Activated T-helper 1 cell treated with Interleukin-2 at 50 U/mL for 16 hours (primary cell): ENCODE measurements at places on chromosomes 1 and 21.

- no peak for DNase-seq
Observed at GRCh38 chr1:119472819-119473175, 34.2 kb upstream of the HSD3B1 start.

- no peak for DNase-seq
Observed at GRCh38 chr1:195715652-195716051, 892.6 kb downstream of the KCNT2 start.

DNA sequence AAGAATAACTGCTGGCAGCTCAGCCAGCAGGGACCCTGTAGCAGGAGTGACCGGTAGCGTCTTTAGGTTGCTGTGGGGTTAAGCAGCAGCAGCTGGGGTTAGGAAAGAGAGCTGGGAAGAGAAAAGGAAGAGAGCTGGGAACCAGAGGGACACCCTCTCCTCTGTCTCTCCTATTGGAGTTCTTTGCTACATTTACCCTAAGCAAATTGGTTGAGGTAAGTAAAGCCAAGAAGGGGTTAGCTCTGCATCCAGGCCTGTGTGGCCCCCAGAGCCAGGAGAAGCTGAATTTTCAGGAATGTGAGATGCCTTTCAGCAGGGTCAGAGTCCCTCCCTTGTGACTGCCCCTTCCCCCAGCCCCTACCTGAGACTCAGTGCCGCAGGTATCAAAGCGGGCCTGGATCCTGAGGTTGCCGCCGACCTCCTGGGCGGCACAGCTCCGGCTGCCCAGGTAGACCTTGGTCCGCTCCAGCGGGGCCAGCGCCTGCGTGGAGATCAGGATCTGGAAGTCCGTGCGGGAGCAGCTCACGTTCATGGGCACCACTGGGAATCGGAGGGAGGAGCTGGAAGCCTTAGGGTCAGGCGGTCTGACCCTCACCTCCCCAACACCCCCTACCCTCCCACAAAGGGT is 16.4 kb downstream of the CDCP2 start:
- no peak for DNase-seq

GRCh38 chr1:119744598-119744942 is 24.1 kb downstream of the HMGCS2 start:
- no peak for DNase-seq

GRCh38 chr1:232626452-232626851 is 3.5 kb downstream of the SIPA1L2 start:
- no peak for DNase-seq

GRCh38 chr1:150213170-150214098 is 22.5 kb downstream of the ANP32E start:
- peak; percentile 82 for DNase-seq

GRCh38 chr1:1264868-1265272 is 8.8 kb downstream of the UBE2J2 start:
- DNase-seq, result no peak

DNA sequence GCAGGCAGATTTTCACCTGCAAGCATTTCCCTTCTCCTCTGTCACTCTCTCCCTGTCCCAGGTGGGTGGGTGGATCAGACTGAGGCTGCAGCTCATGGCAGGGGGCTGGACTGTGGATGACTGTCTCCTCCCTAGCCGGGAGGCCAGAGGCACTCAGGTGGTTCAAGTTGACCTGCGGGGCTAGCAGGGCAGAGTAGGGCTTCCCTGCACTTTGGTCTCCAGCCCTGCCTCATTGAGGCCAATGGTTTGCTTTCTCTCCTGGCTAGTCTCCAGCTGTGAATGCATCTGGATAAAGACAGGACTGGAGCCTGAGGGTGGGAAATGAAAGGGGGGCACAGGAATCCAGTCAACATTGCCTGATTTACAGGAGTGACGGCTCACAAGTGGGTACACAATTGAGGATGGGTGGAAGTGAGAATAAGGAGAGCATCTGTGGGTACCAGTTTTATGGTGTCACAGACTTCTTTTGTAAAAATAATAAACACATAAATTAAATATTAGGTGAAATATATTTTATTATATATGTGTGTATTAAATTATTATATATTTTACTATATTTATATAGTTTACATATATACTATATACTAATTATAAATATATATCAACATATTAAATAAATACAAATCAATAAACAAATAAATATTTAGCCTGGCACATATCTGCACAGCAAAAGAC is 25.6 kb downstream of the RUNX1 start:
- DNase-seq, result no peak

GRCh38 chr1:234943836-234944402 is 184.7 kb downstream of the TOMM20 start:
- DNase-seq, result no peak

- DNase-seq, result no peak
Observed at GRCh38 chr1:29698033-29698432, 461.7 kb downstream of the PTPRU start.

GRCh38 chr1:230807561-230808280 is 60.5 kb downstream of the CAPN9 start:
- no peak for DNase-seq

DNA sequence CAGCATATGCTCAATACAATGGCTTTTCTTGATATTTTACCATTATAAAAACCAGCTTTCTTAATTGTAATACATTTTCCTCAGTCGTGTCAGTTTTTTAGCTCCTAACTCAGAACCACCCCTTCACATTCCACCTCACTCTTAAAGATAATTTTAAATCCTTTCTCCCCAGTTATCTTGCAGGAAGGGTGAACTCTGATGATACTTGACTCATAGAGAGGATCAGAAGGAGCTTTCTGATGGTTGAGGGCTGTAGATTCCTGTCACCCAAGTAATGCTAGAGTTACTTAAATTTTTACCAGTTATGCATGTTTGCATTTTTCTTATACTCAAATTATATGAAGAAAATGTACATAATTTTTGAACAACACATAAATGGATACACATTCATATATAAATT is 233.7 kb downstream of the NCAM2 start:
- no peak for DNase-seq

- DNase-seq, result no peak
Observed at GRCh38 chr1:30415171-30415940, 308.0 kb downstream of the MATN1 start.

GRCh38 chr1:79745929-79746328 is 739.4 kb upstream of the ADGRL4 start:
- no peak for DNase-seq

DNA sequence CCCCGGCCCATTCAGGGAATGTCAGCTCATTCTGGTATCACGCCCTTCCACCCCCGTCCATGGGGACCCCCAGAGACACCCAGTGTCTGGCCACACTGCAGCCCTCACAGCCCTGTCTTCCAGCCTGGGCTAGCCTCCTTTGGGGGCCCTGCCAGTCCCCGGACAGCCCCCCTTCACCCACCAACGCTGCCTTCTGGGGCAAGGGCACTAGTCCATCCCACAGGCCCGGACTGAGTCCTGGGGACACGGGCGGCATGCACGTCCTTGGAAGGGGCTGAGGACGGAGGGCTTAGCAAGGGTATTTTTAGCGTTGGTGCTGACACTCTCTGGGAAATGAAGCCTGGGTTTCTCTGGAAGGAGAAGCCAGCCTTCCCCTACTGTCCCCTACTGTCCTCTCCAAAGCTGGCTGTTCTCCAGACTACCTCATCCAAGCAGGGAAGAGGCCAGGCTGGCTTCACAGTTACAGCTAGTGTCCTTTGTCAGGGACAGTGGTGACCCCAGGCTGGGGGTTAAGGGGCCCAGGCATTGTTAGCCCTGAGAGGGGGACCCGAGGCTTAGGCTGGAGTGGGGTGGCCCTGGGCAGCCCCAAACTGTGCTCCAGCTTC is 39.5 kb downstream of the COQ8A start:
- DNase-seq, result no peak

- DNase-seq, result no peak
Observed at GRCh38 chr1:50699795-50700194, 260.3 kb downstream of the FAF1 start.

- no peak for DNase-seq
Observed at GRCh38 chr1:229162825-229163515, 107.9 kb upstream of the RAB4A start.

DNA sequence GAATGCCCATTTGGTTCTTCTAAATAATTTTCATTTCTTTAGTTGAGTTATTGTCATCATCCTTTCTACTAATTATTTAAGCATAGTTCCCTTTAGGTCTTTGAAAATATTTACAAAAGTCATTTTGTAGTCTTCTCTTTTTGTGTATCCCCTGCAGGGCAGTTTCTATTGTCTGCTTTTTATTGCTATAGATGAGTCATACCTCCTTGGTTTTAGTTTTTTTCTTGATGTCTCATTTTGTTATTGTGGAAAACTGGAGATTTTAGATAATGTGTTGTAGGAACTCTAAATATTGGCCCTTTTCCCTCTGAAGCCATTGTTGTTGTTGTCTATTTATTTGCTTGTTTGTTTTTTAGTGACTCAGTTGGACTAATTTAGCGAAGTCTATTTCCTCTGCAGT is 387.9 kb downstream of the NUF2 start:
- no peak for DNase-seq

DNA sequence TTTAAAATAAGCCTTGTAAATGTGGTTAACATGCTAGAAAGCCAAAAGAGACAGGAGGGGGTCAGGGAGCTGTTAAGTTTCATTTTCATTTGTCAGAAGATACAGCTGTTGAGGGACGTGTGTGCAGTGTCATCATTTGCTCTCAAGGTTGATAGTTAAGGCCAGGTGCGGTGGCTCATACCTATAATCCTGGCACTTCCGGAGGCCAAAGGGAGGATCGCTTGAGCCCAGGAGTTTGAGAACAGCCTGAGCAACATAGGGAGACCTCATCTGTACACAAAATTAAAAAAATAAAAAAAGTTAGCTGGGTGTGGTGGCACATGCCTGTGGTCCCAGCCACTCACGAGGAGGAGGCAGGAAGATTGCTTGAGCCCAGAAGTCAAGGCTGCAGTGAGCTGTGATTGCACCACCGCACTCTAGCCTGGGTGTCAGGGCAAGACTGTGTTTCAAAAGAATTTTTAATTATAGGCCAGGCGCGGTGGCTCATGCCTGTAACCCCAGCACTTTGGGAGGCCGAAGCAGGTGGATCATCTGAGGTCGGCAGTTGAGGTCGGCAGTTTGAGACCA is 22.7 kb downstream of the ZBTB8OS start:
- DNase-seq, result no peak

- DNase-seq, result no peak
Observed at GRCh38 chr1:102191723-102192122, 195.0 kb upstream of the OLFM3 start.
